Endothelial cell of coronary artery (primary cell): ENCODE measurements at places on chromosomes 16 and 17. TPM values are rescaled to one million over a fixed set of nuclear protein-coding genes. Genes with fewer than 3 reads are reported as not detected.

The ZNF287 gene
- 2.5 and 3.9 TPM in 2 replicates for total RNA-seq

The MEOX1 gene
- total RNA-seq: not detected in 2 replicates

The TANGO6 gene
- 22.8 and 23.3 TPM in 2 replicates for total RNA-seq

The CD300E gene
- total RNA-seq: not detected in 2 replicates

The MMP28 gene
- 3.8 TPM in 2 replicates for total RNA-seq

The PRSS27 gene
- total RNA-seq: 0.09 and 0.28 TPM in 2 replicates

The ARL5C gene
- total RNA-seq: not detected in 2 replicates

The PRSS33 gene
- total RNA-seq: not detected in 2 replicates

The HOXB2 gene
- 4.3 and 4.8 TPM in 2 replicates for total RNA-seq
